ENCODE measurements at places on chromosomes 11 and 22.

GRCh38 chr11:32884770-32885384, 7.7 kb upstream of the QSER1 start:
- DNase-seq, result no peak

GRCh38 chr11:19826606-19827005, 114.0 kb downstream of the NAV2 start:
- no peak for DNase-seq

DNA sequence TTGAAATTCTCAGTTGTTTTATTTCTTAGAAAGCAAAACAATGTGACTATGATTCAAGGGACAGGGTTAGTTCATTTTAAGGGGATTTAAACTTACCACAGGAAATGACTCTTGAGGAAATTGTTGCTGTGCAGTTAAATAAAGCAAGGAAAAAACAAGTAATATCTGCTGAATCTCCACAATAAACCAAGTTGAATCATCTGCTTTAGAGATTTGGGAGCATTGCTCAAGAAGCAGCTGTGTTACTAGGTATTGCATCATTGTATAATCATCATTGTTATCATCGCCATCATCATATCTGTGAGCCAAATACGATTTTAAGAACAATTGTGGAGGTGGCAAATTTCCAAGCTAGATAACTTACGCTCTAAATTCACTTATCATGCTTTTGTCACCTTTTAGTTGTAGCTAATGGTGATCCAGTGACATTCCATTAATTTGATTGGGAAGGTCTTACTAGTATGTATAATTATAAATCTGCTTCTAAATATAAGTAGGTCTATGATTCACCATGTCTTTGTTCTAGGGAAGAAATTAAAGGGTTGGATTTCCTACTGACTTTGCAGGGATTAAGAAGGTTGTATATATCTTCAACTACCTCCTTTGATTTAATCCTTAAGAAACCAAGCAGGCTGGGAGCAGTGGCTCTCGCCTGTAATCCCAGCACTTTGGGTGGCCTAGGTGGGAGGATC, 19.9 kb downstream of the MMP10 start:
- DNase-seq, result peak; percentile 59

- DNase-seq, result no peak
These were observed 122.9 kb downstream of the DCDC1 start for GRCh38 chr11:31246451-31247165.

GRCh38 chr22:20036535-20037392, 15.9 kb downstream of the TANGO2 start:
- DNase-seq, result no peak

DNA sequence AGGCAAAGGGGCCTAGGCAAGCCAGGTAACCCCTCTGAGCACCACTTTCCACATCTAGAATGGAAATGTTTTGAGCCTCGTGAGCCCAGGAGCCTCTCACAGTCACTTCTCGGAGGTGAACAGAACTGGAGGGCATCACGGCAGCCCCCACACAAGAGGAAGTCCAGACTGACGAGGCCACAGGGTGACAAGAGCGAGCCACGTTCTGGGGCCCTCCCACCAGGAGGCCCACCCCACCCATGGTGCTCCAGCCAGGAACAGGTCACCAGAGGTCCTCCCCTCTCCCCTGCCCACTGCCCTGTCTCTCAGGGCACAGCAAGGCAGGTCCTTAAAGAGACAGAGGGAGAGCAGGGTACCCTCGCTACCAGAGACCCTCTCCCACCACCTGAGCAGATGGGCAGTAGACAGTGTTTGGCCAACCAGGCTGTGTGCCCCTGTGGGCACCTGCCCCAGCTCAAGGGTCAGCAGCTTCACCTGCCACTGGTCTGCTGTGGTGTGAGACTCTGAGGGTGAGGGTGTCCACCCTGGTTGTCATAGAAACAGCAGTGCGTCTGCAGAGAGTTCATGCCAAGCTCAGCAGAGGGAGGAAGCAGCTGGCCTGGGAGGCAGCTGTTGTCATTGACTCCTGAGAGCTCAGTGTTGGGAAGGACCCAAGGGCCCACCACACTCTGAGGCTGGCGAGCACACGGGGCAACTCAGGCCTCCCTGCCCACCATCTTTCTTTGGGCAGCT, 31.4 kb downstream of the RSPH14 start:
- DNase-seq, result no peak

DNA sequence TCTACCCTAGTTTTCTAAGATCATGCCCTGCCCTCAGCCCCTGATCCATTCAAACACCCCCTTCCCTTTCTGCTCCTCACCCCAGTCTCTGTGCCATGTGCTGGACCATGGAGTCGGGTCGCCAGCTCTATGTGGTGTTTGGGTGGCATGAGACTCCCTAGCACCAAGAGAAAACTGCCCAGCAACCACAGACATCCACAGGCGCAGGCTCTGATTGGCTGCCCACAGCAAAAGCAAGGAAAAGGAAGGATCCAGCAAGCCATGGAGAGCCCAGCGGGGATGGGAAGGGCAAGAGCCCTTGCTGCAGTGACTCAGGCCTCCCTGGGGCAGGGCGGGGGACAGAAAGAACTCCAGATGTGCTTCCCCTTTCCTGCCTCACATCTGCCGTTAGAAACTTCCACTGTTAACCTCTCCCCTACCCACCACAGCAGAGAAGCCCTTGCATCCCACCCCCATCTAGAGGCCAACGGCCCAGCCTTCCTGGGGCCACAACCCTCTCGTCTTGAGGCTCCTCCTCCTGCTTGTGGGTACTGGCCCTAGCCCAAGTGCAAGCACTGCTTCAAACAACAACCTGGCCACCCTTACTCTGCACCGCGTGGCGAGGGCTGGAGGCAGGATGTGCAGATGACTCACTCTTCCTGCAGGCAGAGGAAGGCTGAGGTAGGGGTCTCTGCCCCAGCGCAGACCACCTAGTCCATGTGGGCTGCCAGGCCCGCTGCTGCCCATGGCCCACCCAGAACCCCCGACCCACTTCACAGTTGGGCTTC, 9.7 kb upstream of the AHNAK start:
- DNase-seq, result peak; percentile 98

DNA sequence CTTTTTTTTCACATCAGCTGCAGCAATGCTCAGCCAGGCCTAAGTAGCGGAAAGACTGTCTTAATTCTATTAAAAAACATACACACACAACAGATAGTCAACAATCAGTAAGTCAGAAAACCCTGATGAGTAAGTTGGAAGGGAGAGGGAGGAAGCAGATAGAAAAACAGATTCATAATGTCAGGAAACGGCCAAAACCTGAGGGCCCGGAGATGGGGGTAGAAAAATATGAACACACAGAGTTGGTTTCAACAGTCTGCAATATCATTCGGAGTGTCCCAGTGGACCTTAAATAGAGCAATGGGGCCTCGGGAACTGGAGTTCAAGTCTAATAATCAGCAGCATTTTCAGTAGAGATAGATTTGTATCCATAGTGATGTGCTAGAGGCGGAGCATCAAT, 14.8 kb downstream of the LRRC55 start:
- no peak for DNase-seq

DNA sequence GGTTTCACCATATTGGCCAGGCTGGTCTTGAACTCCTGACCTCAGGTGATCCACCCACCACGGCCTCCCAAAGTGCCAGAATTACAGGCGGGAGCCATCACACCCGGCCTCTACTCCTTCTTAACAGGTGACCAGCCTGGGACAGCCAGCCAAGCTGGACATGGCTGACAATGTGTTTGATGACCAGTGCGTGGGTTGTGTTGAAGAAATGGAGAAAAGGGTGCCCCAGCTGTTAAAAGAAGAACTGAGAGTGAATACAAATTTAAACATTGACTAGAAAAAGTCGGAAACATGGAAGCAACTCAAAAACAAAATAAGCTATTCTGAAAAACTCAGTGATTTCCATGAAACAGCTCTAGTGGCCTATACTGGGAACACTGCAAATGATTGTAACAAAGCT, 86.5 kb upstream of the CLPB start:
- no peak for DNase-seq

DNA sequence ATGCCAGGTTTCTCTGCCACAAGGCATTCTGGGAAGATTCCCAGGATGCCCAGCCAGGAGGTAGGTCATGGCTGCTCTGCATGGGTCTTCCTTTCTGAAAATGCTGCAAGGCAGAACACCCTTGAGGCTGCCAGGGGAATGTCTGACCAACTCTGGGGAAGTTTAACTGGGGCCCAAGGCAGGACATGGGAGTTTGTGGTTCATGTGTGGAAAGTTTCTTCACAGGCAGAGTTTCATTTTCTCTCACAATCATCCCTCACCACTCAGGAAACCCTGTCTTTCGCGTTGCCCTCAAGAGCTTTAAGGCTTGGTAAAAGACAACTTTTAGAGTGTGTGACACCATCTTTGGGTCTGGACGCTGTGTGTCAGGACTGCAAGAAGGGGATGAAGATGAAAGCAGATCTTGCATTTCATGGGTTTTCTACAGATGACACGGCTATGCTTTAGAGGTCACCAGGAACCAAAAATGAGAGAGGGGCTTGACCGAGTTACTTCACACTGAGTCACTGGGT, 133.5 kb downstream of the CD44 start:
- no peak for DNase-seq

GRCh38 chr22:50436841-50437341, 37.9 kb downstream of the SBF1 start:
- no peak for DNase-seq

DNA sequence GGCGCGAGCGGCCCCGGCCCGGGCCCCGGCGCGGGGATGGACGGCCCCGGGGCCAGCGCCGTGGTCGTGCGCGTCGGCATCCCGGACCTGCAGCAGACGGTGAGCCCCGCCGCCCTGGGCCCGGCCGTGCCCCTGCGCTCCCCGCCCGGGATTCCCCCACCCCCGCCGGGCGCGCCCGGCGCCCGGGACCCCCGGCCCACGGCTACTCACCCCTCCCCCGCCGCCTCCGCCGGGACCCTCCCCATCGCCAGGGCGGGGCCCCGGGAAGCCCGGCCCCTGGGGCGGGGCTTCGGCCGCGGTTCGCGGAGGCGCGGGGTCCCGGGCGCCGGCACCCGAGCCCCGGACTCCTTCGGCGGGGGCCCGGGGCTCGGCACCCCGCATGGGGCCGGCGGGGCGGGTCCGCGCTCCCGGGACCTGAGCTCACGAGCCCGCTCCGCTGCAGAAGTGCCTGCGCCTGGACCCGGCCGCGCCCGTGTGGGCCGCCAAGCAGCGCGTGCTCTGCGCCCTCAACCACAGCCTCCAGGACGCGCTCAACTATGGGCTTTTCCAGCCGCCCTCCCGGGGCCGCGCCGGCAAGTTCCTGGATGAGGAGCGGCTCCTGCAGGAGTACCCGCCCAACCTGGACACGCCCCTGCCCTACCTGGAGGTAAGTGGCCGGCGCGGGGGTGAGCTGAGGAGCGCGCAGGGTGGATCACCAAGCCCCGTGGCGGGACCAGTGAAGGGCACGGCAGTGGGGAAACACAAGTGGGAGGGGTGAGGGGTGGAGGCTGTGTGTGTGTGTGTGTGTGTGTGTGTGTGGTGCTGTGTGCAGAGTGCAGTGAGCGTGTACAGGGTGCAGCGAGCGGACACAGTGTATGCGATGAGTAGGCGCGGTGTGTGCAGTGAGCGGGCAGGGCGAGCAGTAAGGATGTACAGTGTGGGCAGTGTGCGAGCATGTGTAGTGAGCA, 2.3 kb downstream of the SHANK3 start:
- no peak for DNase-seq

DNA sequence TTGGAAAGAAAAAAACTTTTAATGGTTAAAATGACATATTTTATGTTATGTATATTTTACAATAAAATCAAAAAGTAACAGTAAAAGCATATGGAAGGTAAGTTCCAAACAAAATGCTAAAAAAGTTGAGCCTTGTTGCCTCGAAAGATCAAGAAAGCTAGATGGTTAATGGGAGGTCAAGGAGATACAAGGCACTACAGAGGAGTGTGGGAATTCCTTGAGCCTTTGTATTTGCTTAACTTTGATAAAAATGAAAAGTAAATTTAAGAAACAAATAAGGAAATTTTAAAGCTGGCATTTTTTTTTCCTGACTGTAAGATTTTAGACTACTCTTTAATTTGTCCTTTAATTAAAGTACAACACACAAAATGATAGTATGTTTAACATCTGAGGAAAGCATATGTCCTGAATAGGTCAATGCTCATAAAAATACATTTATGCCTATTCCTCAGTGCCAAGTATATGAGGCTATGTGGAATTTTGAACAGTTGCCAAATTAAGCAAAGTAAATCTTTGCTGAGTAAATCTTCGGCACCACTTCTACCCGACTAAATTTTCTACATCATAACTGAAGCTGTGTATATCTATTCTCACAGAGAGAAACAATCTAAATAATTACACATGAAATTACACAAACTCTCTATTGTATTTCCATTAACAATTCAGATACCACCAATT, 108.8 kb downstream of the TTC28 start:
- no peak for DNase-seq

DNA sequence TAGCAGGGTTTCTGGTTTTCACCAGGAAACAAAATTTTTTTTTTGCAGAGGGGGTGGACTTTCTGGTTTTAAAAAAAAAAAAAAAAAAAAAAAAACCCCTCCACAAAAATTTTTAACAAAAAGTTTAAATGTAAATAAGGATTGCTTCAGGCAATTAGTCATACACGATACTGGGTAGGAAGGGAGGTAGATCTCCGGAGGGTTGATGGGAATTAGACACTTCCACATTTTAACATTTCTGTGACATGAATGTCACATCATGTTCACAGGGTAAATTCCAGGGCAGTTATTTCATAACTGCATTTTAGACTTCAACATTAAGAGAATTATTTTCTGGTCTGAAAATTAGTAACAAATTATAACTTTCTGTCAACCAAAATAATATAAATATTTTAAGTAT, 15.9 kb downstream of the NUP98 start:
- peak; percentile 5 for DNase-seq

- DNase-seq, result no peak
These were observed 350.6 kb upstream of the RAG2 start for GRCh38 chr11:36948460-36949127.

- no peak for DNase-seq
These were observed 456.2 kb downstream of the TBC1D22A start for GRCh38 chr22:47218671-47219070.

GRCh38 chr11:73760135-73760678, 667 bp downstream of the RAB6A start:
- DNase-seq, result no peak

- no peak for DNase-seq
These were observed 86.0 kb downstream of the CCDC81 start for GRCh38 chr11:86460461-86461385.

- DNase-seq, result no peak
These were observed 31.9 kb downstream of the PLEKHA7 start for GRCh38 chr11:16982256-16982671.

GRCh38 chr22:29257751-29258181, 10.0 kb downstream of the RHBDD3 start:
- no peak for DNase-seq

- no peak for DNase-seq
These were observed 25.9 kb upstream of the LYVE1 start for GRCh38 chr11:10594407-10594806.

GRCh38 chr22:21964918-21965484, 12.4 kb upstream of the PPM1F start:
- DNase-seq, result no peak

GRCh38 chr11:62905296-62905695, 15.9 kb downstream of the CHRM1 start:
- DNase-seq, result no peak

GRCh38 chr11:22976146-22976545, 115.9 kb upstream of the CCDC179 start:
- DNase-seq, result no peak
